Right lung (tissue), 10 donors: ENCODE measurements at places on chromosomes 11 and 22. TPM values are rescaled to one million over a fixed set of nuclear protein-coding genes. Genes with fewer than 3 reads are reported as not detected.

The MEI1 gene
- polyA plus RNA-seq: 4.3 TPM

The HOATZ gene
- 7.9 TPM for polyA plus RNA-seq

The HBG2 gene
- polyA plus RNA-seq: 4,197 TPM

The AQP11 gene
- 2.0 TPM for polyA plus RNA-seq

The ANKK1 gene
- polyA plus RNA-seq: 0.45 TPM

The OLFML1 gene
- 46.3 TPM for polyA plus RNA-seq

The PAX6 gene
- polyA plus RNA-seq: 0.22 TPM

The RFPL2 gene
- not detected for polyA plus RNA-seq

The LMO2 gene
- polyA plus RNA-seq: 39.7 TPM

The HTR3A gene
- 0.10 TPM for polyA plus RNA-seq

The GALNT18 gene
- polyA plus RNA-seq: 20.7 TPM

The WNT11 gene
- 44.6 TPM for polyA plus RNA-seq

The C11orf91 gene
- polyA plus RNA-seq: not detected

The FCHSD2 gene
- polyA plus RNA-seq: 48.5 TPM

The SLC39A13 gene
- polyA plus RNA-seq: 29.2 TPM

The TIGD3 gene
- polyA plus RNA-seq: 0.27 TPM

The HARBI1 gene
- polyA plus RNA-seq: 3.1 TPM

The SSH3 gene
- polyA plus RNA-seq: 30.3 TPM

The POTEH gene
- polyA plus RNA-seq: not detected

The LAYN gene
- polyA plus RNA-seq: 16.9 TPM

The TUBGCP6 gene
- polyA plus RNA-seq: 44.8 TPM

The PGR gene
- polyA plus RNA-seq: 4.9 TPM

The DDX25 gene
- 0.94 TPM for polyA plus RNA-seq

The TRIM48 gene
- not detected for polyA plus RNA-seq

The POU2AF3 gene
- 11.6 TPM for polyA plus RNA-seq

The SCN2B gene
- polyA plus RNA-seq: 5.7 TPM

The TRIM6 gene
- polyA plus RNA-seq: 5.7 TPM

The CAPRIN1 gene
- 203 TPM for polyA plus RNA-seq

The BSCL2 gene
- 45.9 TPM for polyA plus RNA-seq

The MUC15 gene
- polyA plus RNA-seq: 1.7 TPM

The ZC3H7B gene
- polyA plus RNA-seq: 55.3 TPM

The SCN4B gene
- polyA plus RNA-seq: 7.3 TPM

The TSSK2 gene
- polyA plus RNA-seq: 0.44 TPM

The TSPAN32 gene
- polyA plus RNA-seq: 3.0 TPM

The OR51E1 gene
- 0.33 TPM for polyA plus RNA-seq

The SMTNL1 gene
- 0.48 TPM for polyA plus RNA-seq

The PVALB gene
- not detected for polyA plus RNA-seq

The MS4A14 gene
- polyA plus RNA-seq: 0.69 TPM

The TYR gene
- not detected for polyA plus RNA-seq

The CALCA gene
- polyA plus RNA-seq: 3.8 TPM

The OR5M8 gene
- not detected for polyA plus RNA-seq

The RAB39A gene
- 1.1 TPM for polyA plus RNA-seq

The RFPL3 gene
- polyA plus RNA-seq: not detected

The CCDC87 gene
- 0.15 TPM for polyA plus RNA-seq

The IFITM1 gene
- polyA plus RNA-seq: 13.2 TPM

The SLC22A6 gene
- polyA plus RNA-seq: not detected

The TRIM49 gene
- not detected for polyA plus RNA-seq

The MN1 gene
- polyA plus RNA-seq: 2.1 TPM

The RAB6A gene
- polyA plus RNA-seq: 111 TPM

The LIF gene
- polyA plus RNA-seq: 2.5 TPM

The PRG3 gene
- polyA plus RNA-seq: 0.61 TPM

The GNB1L gene
- polyA plus RNA-seq: 2.7 TPM

The NLRP10 gene
- polyA plus RNA-seq: not detected

The KIF18A gene
- 16.9 TPM for polyA plus RNA-seq

The CFAP300 gene
- 7.9 TPM for polyA plus RNA-seq

The FLRT1 gene
- 3.5 TPM for polyA plus RNA-seq

The NAALAD2 gene
- polyA plus RNA-seq: 31.8 TPM
